Activated CD4-positive, alpha-beta T cell treated with anti-CD3 and anti-CD28 coated beads for 24 hours (primary cell): ENCODE measurements at places on chromosomes 1 and 21.

DNA sequence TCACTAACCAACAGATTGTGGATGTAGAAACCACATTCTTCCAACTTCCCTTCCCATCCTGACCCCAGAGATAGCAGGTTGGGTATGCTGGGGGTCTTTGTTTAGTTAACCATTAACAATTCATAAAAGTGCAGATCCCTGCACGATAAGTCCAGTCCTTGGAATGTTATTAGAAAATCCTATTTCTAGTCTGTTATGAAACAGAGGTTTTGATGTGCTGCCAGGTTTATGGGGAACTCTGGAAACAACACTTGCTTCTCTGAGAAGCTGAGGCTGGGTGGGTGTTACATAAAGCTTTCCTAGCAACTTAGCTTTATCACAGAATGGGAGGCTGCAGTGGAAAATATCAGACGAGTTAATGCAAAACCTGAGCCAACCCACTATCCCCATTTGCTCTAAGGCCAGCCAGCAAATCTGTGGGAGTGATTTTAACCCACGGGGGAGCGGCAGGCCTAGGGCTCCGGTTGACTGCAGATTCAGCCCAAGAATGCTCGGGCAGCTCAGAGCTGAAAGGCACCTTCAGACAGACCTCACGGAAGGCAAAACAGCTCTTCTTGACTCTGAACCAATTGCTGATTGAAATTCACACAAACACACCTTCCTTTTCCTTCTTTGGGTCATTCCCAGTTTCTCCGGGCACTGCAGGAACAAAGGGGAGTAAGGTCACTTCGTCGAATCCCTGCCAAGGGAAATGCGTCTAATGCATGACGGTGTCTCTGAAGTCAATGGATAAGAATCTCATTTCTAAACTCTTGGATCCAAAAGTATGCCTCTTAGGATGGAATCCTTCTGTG, 111.7 kb upstream of the IRF2BP2 start:
- no peak for DNase-seq

DNA sequence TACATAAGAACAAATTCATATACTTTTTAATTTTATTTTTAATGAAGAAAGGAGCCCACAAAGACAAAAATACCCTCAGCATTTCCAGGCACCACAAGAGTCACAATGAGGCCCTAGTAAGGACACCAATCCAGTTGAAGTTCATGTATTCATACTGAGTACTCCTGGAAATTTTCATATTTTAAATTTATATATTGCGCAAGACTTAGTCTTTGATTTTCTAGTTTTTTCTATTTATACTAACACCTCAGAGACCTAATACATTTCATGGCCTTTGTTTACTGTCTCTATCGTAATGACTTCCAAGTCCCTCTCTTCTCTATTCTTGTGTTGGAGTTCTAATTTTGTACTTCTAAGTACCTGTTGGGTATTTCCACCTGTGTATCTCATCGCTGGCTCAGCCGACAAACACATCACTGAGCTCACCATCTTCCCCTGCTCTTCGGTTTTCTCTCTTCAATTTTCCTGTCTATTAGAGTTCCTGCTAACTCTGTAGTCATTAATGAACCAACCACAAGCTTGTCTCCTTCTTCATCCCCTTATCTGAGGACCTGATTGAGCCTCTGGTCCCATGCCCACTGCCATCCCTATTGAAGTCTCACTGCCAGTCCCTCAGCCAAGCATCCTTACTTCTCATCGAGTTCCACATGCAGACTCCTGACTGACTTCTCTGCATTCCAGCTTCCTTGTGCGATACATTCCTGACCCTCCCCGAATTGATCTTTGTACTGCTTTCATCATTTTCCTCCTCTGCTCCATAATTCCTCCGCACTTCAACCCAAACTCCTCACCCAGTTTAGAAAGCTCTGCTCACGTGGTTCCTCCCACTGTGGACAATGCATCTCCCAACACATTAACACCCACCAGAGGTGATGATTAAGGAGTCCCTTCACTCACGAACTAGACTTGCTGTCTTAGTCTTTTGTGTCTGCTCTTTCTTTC, 17.3 kb upstream of the IRF2BP2 start:
- DNase-seq = no peak

DNA sequence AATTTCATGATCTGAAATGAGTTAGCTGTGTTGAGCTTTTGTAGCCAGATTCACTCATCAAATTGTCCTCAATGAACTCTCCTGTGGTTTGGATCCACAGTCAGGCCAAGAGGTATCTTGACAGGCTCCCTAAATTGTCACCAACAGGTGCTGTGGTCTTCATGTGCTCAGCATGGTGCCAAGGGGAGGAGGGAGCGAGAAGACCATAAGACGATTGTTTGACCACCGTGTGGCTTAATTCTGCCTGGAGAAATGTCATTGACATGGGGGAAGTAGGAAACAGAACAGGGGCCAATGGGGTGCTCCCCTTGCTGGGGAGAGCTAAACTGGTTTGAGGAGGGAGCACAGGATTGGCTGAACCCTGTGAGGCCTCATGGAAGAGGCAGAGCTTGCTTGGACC, 219.3 kb downstream of the KCNJ6 start:
- DNase-seq = no peak

DNA sequence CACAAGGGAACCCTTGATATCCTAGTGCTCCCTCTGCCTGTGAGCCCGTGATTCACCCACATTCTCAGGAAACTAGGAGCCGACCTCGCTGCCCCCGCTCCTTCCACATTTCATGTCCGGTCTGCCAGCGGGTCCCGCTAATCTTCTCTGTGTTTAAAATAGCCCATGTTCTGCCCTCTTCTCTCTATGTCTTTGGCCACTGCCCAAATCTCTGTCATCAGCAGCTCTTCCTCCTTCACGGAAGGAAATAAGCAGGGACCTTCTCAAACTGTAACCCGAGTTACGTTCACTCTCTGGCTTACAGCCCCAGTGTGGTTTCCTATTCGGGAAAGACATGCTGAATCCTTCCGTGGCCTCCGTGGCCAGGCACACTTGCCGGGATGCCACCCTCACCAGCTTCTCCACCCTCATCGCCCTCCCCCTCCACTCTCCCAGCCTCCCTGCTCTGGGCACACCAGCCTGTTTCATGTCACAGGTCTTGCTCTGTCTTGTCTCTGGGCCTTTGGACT, 21.1 kb upstream of the UBXN10 start:
- no peak for DNase-seq

- no peak for DNase-seq
Observed at GRCh38 chr1:24465638-24466037, 37.0 kb upstream of the RCAN3 start.

GRCh38 chr1:222582099-222582774, 7.5 kb downstream of the TAF1A start:
- DNase-seq = no peak

DNA sequence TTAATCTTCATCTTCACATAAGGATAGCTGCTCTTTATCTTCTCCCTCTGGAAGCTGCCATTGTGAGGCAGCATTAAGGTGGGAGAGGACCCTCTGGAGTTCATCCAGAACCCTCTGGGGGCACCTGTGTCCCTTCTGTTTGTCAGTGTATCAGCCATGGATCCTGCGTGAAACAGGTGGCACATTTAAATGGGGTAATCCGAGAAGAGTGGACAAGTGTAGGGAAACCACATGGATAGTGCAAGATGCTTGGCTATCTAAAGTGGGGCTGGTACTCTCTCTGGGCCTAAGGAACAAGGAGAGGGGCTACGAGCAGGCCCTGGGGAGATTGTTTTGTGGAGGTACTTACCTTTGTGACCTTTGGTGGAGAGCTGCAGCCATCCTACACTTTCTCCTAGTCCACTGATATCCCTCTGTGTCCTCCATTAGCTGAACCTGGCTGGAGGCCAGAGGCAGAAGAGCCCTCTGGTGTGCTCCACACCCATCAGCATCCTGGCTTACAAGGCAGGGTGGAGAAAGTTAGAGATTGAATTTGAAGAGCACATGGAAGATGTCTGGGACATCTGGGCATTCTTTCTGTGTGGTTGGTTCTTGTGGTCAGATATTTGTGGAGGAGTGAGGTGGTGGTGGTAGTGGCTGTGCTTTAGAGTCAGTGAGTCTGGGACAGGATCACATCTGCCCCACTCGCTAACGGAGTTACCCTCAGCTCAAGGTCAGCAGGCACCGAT, 117.7 kb downstream of the FGGY start:
- no peak for DNase-seq

DNA sequence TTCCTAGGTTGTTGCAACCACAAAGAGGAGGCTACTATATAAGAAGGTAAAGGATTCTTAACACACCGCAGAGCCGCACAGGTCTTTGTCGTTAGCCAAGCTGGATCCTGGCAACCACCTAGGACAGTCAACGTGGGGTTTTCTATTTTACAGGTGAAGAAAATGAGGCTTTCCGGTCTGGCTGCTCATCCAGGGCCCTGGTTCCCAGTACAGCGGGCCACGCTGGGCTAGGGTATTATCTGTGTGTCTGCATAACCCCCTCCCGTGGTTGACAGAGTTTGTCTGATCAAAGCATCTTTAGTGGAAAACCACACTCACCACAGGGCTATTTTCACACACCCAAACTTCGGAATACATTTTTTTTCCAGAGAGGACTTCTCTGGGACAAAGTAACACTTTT, 39.0 kb upstream of the PDE9A start:
- peak; percentile 19 for DNase-seq

DNA sequence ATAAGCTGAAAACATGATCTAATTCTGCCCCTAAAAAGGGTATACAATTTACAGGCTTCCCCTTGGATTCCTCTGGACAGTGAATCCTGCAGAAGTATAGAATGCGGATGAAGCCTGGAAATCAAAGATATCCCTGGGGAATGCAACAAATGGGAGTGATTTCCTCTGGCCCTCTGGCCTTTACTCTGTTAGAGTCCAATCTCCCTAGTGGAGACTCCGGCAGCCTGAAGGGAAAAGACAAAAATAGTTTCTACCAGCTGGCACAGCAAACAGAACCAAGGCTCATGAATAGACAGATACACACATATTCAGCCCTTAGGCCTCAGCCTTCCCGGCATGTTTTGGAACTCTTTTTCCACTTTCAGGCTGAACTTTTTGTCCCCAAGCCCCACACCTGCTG, 3.9 kb upstream of the LRRC52 start:
- DNase-seq = no peak

GRCh38 chr1:205438213-205439158, 16.6 kb upstream of the LEMD1 start:
- no peak for DNase-seq

- peak; percentile 78 for DNase-seq
Observed at GRCh38 chr1:206556750-206557635, 49.7 kb downstream of the RASSF5 start.

DNA sequence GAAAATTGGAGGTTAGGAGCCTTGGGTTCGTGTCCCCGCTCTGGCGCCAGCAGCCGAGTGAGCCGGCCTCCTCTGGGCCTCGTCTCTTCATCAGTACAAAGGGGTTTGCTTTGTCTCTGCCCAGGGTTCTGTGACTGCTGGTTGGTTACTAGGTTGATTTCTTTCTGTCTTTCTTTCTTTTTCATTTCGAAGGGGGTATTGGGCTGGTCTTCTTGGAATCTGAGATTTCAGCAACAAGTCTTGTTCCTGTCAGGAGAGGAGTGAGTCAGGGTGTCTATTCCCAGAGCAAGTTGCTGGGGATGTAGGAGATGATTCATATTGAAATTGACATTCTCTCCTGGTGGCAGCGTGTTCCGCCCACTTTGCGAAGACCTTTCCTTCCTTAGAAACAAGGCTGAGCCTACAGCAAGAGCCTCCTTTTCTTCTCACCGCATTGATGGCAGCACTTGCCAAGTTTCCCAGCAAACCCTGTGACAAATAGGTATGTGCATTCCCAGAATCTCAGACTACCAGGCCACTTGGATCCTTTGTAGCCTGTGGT, 79.2 kb downstream of the MAN1C1 start:
- no peak for DNase-seq

GRCh38 chr1:98398649-98399048, 262.9 kb upstream of the SNX7 start:
- DNase-seq = no peak

GRCh38 chr1:43963006-43963405, 6.8 kb upstream of the DPH2 start:
- DNase-seq = no peak

DNA sequence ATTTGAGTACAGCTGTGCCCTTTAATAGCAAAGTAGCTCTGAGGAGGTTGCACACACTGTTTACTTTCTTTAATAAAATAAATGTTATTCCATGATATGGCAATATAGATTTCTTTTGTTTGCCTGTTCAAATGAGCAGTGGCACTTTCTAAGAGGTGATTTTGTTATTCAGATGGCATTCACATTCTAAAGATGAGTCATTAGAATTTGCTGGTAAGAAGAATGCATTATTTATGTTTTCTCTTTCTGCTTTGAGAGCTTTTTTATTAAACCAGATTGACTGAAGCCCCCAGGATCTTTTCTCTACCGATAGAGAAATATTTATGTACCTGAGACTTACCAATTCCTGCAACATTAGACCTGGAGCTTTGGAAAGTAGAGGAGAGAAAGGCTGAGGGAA, 11.2 kb upstream of the LEPR start:
- DNase-seq = no peak

DNA sequence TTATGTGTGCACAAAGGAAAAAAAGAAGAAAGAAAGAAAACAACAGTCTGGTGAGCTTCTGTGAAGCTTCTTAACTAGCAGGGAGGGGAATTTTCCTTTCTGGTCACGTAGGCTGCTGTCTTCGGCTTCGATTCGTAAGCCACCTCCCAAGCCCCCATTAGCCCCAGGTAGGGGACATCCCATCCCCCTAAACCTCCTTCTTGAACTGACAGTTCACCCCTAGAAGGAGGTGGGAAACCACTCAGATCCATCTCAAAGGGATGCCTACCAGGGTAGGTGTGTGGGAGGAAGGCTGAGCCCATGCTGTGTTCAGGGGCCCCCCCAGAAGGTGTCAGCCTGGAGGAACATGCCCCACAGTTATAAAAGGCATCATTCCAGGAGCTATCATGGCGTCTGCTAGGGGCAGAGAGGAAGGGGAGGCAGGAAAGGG, 25.8 kb downstream of the CD247 start:
- DNase-seq = peak; percentile 52

DNA sequence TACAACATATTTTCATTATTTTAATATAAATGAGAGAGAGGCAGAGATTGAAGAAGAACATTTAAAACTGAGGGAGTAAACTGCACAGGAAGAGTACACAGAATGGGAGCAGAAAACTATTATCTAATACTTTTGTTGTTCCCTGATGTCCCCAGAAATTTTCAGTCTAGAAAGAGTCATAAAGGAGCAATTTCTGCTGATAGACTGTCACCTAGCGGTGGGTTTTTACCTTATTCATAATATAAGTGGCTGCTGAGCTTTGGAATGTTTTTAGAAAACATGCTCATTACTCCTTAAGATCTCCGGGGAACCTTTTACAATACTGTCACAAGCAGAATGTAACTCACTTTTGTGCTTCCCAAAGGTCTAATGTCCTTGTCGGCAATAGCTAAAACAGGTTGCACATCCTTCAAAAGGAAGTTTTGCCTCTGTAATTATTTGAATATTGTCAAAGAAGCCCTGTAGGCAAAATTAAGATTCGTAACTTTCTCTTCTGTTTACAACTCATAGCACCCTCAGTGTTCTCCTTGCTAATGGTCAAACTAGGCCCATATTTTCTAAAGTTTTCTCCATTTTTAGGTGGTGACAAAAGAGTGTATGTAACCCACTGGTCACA, 4.9 kb upstream of the NPL start:
- DNase-seq = no peak

GRCh38 chr1:185367218-185367617, 50.2 kb upstream of the IVNS1ABP start:
- DNase-seq = no peak

GRCh38 chr21:39348040-39348354, 891 bp downstream of the HMGN1 start:
- no peak for DNase-seq
